ENCODE measurements at places on chromosomes 3 and 15. TPM values are rescaled to one million over a fixed set of nuclear protein-coding genes. Genes with fewer than 3 reads are reported as not detected.

The TMC3 gene
- not detected for polyA plus RNA-seq

The SLC22A14 gene
- polyA plus RNA-seq, result 0.16 TPM

The CPN2 gene
- not detected for polyA plus RNA-seq

The SCG3 gene
- 61.3 TPM for polyA plus RNA-seq
